ENCODE measurements at places on chromosomes 6 and 20. TPM values are rescaled to one million over a fixed set of nuclear protein-coding genes. Genes with fewer than 3 reads are reported as not detected.

Gene TULP4
- 6.4 TPM for total RNA-seq

Gene MAFB
- not detected for total RNA-seq

Gene C6orf163
- 0.24 TPM for total RNA-seq

Gene RIPPLY2
- 0.64 TPM for total RNA-seq

Gene MCHR2
- not detected for total RNA-seq

Gene DNAH8
- not detected for total RNA-seq

Gene LPA
- total RNA-seq, result 0.02 TPM

Gene KCNK5
- total RNA-seq, result 1.1 TPM

Gene CST9L
- total RNA-seq, result not detected

Gene HTR1E
- not detected for total RNA-seq

Gene RRAGD
- total RNA-seq, result 3.1 TPM

Gene GNAS-AS1
- total RNA-seq, result not detected

Gene SLC17A1
- not detected for total RNA-seq

Gene RAET1E
- 2.6 TPM for total RNA-seq

Gene DDX43
- total RNA-seq, result not detected

Gene CLIC5
- total RNA-seq, result not detected

Gene PRSS35
- not detected for total RNA-seq

Gene STX16
- total RNA-seq, result 40.4 TPM

Gene TENT5A
- total RNA-seq, result 1.1 TPM

Gene ZNF318
- total RNA-seq, result 5.6 TPM

Gene CYP39A1
- total RNA-seq, result 0.06 TPM

Gene APOM
- total RNA-seq, result 1.8 TPM

Gene GJA1
- 83.9 TPM for total RNA-seq

Gene WFDC8
- not detected for total RNA-seq

Gene RNF182
- 3.2 TPM for total RNA-seq

Gene HLA-DRB5
- total RNA-seq, result not detected

Gene TBXT
- total RNA-seq, result not detected

Gene ANKRD60
- not detected for total RNA-seq

Gene WASF1
- 14.6 TPM for total RNA-seq

Gene PAQR8
- 1.1 TPM for total RNA-seq

Gene NHLRC1
- total RNA-seq, result 1.5 TPM

Gene CYP24A1
- total RNA-seq, result 292 TPM

Gene BTN1A1
- total RNA-seq, result not detected

Gene SSTR4
- not detected for total RNA-seq

Gene SNAI1
- 11.6 TPM for total RNA-seq

Gene MEI4
- total RNA-seq, result not detected

Gene KIF6
- total RNA-seq, result 0.48 TPM

Gene BRPF3
- total RNA-seq, result 12.9 TPM

Gene HRH3
- total RNA-seq, result not detected

Gene SPATS1
- total RNA-seq, result not detected

Measured in A549 treated with CpdA at 1 μM for 4 hours (cell line).